ENCODE measurements at places on chromosomes 4 and X.

GRCh38 chr4:20901851-20902250, 201.6 kb downstream of the PACRGL start:
- no peak for DNase-seq

- no peak for DNase-seq
These were observed 94.9 kb downstream of the HDAC8 start for GRCh38 chrX:72477781-72478181.

DNA sequence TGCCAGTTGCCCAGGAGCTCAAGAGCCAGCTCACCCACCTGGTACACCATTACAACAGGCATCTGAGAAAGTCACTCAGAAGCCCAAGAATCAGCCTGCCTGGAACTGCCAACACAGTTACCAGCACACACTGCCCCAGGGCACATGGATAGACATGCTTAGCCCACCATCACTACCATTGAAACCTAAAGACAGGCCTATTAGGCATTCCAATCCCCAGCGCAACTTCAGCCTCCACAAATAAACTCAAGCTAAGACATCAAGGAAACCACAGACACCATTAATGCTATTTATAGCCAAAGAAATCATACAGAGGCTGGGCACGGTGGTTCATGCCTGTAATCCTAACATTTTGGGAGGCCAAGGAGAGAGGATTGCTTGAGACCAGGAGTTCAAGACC, 42.3 kb downstream of the ATRX start:
- DNase-seq, result no peak

DNA sequence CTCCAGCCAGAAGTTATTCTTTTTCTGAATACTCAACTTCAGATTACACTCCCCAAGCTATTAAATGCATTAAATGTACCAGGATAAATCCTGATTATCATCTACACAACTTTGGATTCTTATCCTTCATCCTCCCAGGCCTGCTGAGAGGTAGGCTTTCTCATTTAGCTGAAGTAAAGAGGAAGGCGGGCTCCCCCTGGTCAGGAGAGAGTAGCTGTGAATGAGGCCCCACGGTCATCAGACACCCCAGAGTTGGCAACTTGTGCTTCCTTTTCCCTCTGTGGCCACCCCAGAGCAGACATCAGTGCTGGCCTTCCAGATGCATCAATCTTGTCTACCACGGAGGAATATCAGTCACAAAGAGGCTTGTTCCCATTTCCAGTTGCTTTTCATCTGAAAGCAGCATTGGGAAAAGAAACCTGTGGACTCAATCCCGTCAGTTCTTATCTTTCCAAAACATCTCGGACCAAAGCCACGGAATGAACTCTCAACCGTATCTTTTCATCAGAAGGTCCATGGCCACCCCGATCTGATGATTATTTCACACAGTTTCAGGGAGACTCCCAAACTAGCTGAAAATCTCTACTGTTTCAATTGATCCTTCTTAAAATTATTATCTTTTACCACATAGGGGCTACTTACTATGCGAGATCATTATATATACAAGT, 79.2 kb downstream of the FBXO8 start:
- no peak for DNase-seq

DNA sequence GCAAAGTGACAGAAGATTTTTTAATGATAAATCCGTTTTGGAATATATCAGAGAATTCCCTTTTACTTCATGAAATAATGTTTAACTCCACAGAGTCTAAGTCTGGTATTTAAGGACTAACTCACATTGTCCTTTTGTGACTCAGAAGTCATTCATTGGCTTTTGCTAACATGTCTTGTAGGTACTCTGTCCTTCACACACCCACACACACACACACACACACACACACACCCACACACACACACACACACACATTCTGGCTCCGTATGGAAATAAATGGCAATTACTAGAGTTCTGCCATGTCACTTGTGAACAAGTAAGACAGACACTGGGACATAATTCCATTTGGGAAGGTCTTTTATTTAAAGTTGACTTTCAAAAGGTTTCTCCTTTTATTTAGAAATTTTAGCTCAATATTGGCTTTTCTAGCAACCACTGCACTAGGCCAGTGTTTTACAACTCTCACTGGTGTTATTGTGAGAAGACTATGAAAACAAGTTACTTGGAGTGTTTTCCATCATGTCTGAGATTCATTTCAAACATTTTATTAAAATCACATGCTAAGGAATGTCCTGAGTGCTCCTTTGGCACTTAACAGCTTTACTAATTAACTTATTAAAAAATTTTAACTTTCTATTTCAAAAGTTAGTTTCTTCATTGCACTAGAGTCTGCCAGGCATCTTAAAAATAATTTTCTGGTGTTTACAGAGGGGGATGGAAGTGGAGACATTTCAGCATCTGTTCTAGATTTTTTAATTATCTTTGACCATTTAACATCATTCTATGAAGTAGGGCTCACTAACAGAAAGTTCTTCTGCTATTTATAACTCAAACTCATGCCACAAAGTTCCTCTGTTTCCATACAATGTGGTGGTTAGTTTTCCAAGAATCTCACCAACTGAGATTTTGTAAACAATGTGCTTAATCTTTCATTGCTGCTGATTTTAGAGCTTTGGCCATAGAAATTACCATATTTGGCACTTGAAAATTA, 240.3 kb upstream of the GPC4 start:
- DNase-seq, result no peak

DNA sequence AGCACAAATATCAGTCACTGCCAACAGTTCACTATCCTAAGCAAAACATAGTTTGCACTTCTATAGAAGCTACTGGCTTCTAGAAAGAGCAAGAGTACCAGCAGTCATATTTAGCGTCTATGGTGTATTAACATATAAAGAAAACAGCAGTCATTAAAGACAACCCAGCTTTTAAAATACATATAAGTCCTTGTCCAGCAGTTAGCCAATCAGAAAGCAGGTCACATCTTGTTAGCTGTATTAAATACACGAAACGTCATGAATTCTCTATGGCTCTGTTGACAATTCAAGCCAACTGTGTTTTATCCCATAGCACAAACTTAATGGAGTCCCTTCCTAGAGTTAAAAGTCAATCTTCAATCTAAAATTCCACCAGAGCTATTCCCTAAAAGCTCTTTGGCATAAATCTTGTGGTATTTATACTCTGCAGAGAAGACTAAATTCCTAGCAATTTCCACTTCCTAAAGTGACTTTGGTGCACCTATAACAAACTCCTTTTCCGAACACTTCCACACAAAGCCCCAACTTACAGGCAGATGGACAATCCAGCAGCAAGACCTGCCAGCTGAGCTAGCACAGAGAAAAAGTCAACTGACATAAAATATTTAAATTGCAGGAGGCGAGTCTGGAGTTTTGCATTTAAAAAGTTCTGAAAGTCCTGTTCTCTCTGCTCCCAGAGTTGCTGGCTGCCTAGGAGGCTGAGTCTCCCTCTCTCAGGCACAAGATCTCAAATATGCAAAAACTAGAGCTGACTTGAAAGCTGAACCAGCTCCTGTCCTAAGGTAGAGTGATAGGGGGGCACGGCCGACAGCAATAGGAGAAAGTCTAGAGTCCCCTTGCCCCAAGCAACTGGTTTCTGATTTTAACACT, 1.3 kb downstream of the LDB2 start:
- DNase-seq, result no peak

DNA sequence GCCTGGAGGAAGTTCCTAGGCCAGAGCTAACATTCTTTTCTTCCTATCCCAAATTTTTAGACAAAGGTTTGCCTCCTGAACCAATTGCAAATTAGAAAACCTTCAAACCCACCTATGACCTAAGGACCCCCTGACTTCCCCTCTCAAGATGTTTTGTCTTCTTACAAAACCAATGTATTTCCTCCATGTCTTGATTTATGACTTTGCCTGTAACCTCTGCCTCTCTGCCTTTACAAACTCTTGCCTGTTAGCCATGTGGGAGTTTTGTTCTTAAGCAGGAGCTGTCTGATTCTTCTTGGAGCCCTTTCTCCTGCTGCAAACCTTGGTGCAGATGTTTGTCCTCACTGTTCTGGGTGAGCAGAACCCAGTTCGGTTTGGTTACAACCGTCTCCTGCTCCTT, 222.3 kb upstream of the BOD1L1 start:
- DNase-seq, result no peak

- no peak for DNase-seq
These were observed 146.9 kb downstream of the FNIP2 start for GRCh38 chr4:158915683-158916241.

- no peak for DNase-seq
These were observed 21.5 kb downstream of the RWDD4 start for GRCh38 chr4:183637461-183637860.

- no peak for DNase-seq
These were observed 166.6 kb upstream of the GLRA2 start for GRCh38 chrX:14362721-14363120.

DNA sequence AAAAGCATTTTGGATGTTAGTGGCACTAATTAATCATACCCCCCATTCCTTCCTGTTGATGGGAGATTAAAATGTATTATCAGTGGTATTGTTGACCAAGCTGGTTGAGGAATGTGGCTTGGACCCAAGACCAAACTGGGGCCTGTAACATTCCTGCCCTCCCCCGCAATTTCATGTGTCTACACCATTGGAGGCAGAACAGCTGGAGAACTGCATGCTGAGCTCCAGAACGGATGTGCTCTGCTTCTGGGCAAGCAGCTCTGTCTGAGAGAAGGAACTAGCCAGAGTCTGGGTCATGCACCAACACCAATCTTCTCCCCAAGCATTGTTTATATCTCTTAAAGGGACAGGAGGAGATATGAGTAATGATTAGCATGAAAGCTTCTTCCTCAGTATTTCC, 185.5 kb downstream of the CEP135 start:
- DNase-seq, result peak; percentile 25

DNA sequence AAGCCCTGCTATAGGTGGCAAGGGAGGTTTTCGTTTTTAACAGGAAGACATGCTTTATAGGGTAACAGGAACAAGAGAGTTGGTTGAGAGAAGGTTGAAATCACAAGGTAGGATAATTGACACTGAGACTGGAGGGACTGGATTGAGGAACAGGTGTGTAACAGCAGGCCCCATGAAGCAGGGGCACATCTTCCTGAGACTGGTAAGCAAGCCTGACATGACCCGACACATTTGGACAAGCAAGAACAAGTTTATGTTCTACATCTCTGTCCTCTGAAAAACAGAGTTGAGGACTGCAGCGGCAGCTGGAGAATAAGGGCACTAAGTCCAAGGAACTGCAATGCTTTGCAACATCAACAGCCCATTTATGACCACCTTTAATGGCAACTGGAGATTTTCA, 5.2 kb downstream of the RPS4X start:
- no peak for DNase-seq

GRCh38 chr4:113952452-113953029, 26.9 kb downstream of the ARSJ start:
- DNase-seq, result peak; percentile 55

DNA sequence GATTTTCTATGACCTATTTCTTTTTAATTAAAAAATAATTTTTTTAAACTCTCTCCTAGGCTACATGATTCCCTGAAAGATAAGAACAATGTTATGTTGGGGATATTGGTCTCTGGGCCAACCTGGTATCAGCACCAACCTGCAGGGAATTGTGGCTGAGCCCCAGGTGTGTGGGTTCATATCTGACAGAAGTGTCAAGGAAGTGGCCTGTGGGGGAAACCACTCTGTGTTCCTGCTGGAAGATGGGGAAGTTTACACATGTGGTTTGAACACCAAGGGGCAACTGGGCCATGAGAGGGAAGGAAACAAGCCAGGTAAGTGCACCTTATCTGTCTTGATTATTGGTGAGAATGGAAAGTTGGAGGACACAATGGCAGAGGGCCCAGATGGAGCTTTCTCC, 13.5 kb downstream of the HERC3 start:
- no peak for DNase-seq

- no peak for DNase-seq
These were observed 6.8 kb downstream of the CFAP99 start for GRCh38 chr4:2425386-2426068.

DNA sequence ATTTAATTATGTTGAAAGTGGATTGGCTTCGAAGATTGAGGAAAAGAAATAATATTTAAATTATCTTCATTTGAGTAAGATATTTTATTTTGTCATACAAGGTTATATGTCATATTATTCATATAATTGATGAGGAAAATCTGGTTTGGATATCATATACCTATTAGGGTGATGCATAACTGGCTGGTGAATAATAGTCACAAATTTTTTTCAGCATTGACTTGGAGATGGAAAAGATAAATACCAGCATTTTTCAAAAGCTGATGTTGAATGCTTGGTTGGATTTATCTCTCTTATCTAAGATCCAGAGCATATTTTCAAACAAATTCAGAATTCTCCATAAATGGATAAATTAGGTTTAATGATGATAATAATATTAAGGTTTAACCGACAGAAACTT, 93.5 kb upstream of the SLIT2 start:
- DNase-seq, result no peak
